Hair follicle dermal papilla cell (primary cell): ENCODE measurements at places on chromosomes 7 and 10. TPM values are rescaled to one million over a fixed set of nuclear protein-coding genes. Genes with fewer than 3 reads are reported as not detected.

Gene ACBD7
- total RNA-seq = 0.32 TPM in 1 of 2 replicates, not detected in the other

Gene SNCG
- 1.5 and 3.2 TPM in 2 replicates for total RNA-seq

Gene GIMAP5
- under 0.01 TPM in 1 of 2 replicates, not detected in the other for total RNA-seq

Gene OR9A2
- total RNA-seq = not detected in 2 replicates

Gene PGAM1
- 478 and 494 TPM in 2 replicates for total RNA-seq

Gene TMEM130
- total RNA-seq = 0.12 and 0.49 TPM in 2 replicates

Gene CYP26A1
- not detected in 2 replicates for total RNA-seq

Gene AGMO
- total RNA-seq = 0.24 and 0.65 TPM in 2 replicates

Gene RNF32
- 1.8 and 1.9 TPM in 2 replicates for total RNA-seq

Gene C10orf143
- 1.3 and 1.9 TPM in 2 replicates for total RNA-seq

Gene FGF8
- not detected in 2 replicates for total RNA-seq

Gene GIMAP2
- total RNA-seq = 5.1 and 10.7 TPM in 2 replicates

Gene FASTK
- total RNA-seq = 134 and 135 TPM in 2 replicates

Gene FXYD4
- total RNA-seq = not detected in 2 replicates
